Large intestine (tissue), 12 donors: ENCODE measurements at places on chromosomes 11 and 22.

DNA sequence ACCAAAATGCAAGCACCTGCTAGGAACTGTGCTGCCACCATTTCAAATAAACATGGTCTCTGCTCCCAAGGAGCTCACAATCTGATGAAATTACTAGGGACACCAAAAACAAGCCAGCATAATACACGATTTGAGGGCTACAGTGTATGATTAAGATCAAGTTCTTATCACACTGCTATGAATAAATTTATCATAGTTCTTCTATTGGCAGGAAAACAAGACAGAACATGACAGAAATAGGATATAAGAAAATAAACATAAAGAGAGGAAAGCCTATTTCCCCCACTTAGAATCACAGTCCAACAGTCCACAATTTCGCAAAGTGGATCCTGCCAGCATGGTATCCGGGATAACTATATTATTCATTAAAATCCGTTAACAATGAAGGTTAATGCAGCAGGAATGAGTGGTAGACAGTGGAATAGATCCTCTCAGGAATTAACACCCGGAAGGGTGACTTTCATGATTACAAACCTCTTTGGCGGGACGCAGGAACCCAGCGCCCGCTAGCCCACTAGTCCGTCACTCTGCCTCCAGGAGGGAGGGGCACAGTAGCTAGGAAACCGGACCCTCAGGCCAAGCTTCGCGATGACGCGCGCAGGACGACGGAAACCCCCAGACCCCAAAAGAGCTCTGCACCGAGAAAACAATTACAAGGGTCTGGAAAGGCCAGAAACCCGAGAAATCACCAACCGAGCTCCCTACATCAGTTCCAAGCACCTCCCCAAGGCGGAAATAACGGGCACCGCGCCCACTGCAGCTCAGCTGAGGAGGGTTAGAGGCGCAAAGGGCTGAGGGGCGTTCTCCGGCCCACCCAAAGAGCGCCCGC is 607 bp downstream of the CCDC82 start:
- no peak for DNase-seq

- DNase-seq = no peak
These were observed 44.8 kb downstream of the ADAMTS8 start for GRCh38 chr11:130383344-130384211.

- DNase-seq = no peak
These were observed 2.2 kb downstream of the YAP1 start for GRCh38 chr11:102112509-102112821.

GRCh38 chr22:46902998-46903916 is 140.8 kb downstream of the TBC1D22A start:
- no peak for DNase-seq

DNA sequence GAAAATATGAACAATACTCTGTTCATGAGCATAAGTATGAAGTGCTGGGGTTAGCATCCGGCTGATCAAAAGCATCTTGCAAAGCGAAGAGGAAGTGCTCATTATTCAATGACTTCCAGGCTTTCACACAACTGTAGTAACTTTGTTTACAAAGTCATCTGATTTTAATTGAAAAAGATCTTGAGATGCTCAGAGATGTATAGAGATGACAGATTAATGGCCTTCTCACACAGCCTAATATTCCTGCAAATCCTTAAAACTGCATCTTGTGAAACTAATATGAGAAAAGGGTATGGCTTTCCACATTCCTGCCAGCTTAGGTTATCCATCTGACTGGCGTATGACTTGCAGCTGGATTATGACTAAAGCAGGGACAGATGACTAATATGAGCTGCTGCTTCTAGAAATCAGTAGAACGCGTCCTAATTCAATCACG is 125.4 kb downstream of the CASP12 start:
- DNase-seq = peak; percentile 4

GRCh38 chr11:117799634-117800033 is 2.6 kb upstream of the DSCAML1 start:
- DNase-seq = peak; percentile 74

DNA sequence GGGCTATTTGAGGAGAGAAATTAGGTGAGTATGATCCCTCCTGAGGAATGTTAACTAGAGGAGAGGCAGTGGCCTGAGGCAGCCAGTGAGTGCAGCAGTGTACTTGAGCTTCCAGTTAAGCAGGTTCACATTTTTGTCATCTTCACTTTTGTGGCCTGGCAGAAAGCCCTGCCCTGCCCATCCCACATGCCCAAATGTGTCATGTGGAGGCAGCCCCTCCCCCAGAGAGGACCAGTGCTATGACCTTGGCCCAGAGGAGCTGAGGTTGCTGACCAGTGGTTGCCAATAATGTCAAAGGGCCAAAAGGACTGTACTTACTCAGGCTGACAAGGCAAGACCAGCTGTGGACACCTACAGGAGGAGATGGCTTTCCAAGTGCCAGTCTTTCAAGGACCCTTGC is 17.6 kb upstream of the GRK2 start:
- no peak for DNase-seq

GRCh38 chr11:56849250-56849649 is 100.8 kb upstream of the OR9G4 start:
- DNase-seq = no peak

DNA sequence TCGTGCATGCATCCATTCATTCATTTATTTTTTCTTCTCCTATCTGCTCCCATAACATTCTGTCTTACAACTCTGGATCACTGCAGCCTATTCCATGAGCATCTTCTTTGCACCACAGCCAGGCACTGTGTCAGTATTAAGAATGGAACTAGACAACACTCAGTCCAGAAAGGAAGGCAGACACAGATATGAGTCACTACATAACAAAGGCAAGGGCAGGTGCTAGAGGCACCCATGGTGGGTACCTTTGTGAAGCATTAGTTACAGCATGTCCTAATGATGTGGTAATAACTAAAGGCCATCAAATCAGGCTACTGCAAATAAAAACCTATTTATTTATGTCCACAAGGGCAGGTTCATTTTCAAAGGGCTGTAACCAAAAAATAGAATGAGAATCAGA is 28.1 kb downstream of the TENM4 start:
- DNase-seq = no peak

DNA sequence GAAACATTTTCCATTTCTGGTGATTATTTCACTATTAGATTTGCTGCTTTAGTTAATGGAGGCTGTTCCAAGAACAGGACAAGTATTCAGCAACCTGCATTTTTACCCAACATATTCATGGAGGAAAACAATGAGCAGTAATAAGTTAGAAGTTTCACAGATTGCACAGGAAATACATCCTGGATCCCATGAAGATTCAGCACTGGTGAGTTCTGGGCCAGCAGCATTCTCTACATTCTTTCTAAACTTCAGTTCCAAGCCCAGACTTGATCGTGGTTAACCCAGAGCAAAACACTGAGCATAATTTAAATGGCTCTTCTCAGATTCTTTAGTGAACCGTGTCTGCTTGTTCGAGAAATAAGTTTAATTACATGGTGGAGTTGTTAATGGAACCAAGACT is 3.8 kb downstream of the FJX1 start:
- DNase-seq = no peak

- peak; percentile 4 for DNase-seq
These were observed 94.0 kb upstream of the APOA1 start for GRCh38 chr11:116931206-116931953.

- no peak for DNase-seq
These were observed 261.4 kb downstream of the TBC1D22A start for GRCh38 chr22:47023871-47024270.

DNA sequence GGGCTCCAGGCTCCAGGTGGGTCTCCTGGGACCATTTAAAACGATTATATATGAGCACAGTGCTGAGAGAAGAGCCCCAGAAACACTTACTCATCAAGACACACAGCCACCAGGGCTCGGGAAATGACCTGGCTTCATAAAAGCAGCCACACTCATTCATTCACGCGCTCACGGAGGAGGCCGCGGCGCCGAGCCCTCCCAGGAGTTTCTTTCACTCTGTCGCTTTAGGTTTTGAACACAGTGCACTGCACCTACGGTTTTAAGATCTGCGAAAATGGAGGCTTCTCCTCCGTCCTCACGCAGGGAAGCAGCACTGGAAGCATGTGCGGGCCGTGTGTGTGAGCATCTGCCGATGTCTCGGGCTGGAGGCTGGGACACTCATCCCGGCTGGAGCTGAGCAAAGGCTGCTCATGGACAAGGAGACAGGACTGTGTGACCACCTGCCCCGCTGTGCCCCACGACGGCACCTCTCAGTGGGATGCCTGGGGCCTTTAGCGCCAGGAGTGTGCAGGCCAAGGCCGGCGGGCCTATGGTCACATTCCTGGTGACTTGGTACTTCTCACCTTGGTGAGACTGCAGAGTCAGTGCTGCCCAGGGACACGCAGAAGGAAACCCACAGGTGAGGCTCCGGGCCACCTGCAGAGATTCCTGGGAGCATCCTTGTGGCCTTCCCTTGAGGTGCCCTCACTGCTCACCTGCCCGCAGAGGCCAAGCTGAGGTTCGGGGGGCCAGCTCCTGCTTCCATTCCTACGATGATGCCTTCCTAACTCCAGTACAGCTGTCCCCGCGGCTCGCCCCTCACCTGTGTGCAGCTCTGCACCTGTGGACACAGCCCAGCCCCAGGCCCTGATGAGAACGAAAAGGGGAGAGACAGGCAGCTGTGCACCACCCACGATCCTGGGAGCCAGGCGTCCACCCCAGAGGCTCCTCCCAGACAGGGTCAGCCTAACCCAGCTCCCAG is 872.0 kb downstream of the BRD1 start:
- no peak for DNase-seq

- DNase-seq = no peak
These were observed 102.6 kb upstream of the RASSF10 start for GRCh38 chr11:12906501-12906900.

- DNase-seq = no peak
These were observed 266.0 kb upstream of the NARS2 start for GRCh38 chr11:78840623-78841022.

DNA sequence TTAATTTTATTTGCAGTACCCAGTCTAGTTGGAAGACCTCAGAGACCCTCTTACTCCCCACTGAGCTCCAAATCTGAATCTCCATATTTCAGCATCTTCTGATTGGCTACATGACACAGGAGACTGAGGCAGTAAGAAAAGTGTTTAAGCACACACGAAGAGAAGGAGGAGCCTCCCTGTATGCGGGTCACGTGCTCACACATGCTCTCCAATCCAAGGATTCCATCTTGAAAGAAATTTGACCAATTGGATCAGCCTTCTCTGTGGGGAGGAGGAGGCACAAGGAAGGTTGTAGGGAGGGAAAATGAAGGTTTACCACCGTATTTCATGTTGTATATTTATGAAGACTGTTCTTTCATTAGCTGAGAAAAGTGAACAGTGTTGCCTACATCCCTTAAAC is 1.2 kb downstream of the OR6T1 start:
- no peak for DNase-seq

GRCh38 chr11:116471608-116472256 is 301.1 kb downstream of the BUD13 start:
- no peak for DNase-seq

DNA sequence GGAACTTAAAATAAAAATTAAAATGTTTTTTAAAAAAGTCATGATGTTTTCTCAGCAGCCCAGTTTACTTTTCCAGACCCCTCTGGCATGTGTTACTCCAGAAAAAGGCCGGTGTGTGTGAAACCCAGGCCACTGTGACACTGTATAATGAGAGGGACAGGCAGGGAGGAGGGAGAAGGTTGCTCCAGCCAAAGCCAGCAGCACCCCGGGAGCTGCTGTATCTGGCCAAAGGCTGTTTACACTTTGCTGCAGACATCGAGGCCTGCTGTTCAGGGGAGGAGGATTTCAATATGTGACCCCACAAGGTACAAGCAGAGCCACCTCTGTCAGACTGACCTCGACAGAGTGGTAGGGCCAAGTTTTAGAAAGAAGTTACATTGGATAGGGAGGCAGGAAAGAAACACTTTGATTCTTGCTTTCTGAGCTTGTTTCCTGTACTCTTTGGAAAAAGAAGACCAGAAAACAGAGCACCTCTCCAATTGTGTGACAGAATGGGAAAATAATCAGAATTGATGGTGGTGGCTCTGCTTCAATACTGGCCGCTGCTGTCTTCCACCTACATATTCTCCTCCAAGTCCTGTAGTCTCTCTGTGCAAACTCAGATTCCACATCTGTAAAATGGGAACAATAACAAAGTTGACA is 41.0 kb upstream of the CD44 start:
- no peak for DNase-seq

- no peak for DNase-seq
These were observed 900.3 kb downstream of the OPCML start for GRCh38 chr11:132631989-132632388.

DNA sequence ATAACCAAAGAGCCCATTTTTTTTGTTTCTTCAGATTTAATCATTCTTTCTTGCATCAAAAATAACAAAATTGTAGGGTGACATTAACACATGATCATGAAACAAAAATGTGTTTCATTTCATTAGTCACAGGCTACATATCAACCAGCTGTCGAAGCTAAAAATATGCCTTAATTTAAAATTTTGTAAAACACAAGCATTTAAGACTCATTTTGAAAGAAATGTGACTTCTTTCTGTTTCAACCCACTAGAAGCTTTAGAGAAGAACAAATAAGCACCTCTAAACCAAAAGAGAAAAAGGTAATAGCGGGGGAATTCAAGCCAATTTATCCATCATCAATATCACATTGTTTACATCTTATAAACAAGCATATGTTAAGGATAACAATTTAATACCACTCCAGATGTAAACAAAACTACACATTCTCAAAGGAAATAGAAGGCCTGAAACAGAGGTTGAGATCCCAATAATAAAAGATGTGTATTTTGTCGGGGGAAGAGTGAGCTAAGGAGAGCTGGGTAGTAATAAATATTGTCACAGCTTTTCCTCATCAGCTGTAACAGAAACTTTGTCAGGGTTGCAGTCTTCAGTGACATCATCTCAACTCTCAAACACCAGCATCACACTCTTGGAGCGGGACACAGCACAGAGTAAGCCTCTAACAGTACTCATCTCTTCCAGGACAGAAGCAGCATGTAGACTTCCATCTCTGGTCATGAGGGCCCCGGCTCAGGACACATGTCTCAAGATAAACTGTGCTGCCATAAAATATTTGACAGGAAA is 42.0 kb downstream of the ALG9 start:
- no peak for DNase-seq

- DNase-seq = no peak
These were observed 59.3 kb upstream of the ANO1 start for GRCh38 chr11:70018816-70019215.

- no peak for DNase-seq
These were observed 7.5 kb downstream of the TMEM138 start for GRCh38 chr11:61369372-61370348.

DNA sequence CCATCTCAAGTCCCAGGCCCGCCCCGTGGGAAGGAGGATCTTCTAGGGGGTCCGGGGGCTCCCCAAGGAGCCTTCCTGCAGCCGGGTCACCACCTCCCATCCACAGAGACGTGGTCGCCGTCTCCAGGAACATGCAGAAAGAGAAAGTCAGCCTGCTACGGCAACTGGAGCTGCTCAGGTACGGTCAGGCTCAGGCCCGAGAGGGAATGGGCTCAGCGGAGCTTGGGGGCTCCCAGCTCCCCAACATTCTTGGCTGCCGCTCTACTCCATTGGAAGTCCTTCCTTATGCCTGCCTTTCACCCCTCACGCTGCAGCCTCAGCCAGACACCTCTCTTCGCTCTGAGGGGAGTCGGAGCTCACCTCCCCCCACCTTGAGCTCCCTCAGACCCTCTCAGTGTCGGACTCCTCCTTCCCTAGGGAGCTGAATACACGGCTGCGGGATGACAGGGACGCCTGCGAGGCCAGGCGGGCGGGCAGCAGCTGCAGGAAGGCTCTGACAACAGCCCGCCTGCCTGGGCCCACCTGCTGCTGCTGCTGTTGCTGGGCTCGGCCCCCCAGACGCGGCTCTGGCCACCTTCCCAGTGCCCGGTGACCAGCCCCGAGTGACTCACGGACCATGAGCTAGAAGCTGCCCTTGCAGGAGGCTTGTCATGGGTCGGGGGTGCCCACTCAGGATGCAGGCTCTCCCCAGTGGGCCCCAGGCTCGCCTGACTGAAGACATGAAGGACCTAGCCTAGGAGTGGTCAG is 1.5 kb upstream of the CD151 start:
- DNase-seq = no peak
